Stomach (tissue), 19 donors: ENCODE measurements at places on chromosomes 2 and 18. TPM values are rescaled to one million over a fixed set of nuclear protein-coding genes. Genes with fewer than 3 reads are reported as not detected.

NFU1 gene
- polyA plus RNA-seq: 51.9 TPM

FARP2 gene
- polyA plus RNA-seq: 20.0 TPM

DSG2 gene
- 16.1 TPM for polyA plus RNA-seq

GALR1 gene
- polyA plus RNA-seq: not detected

SP140L gene
- polyA plus RNA-seq: 5.7 TPM

CARF gene
- 5.2 TPM for polyA plus RNA-seq

CIB4 gene
- not detected for polyA plus RNA-seq

INPP1 gene
- polyA plus RNA-seq: 25.5 TPM

SRD5A2 gene
- polyA plus RNA-seq: not detected

CNGA3 gene
- polyA plus RNA-seq: not detected

SANBR gene
- polyA plus RNA-seq: 3.7 TPM

TMEM169 gene
- not detected for polyA plus RNA-seq

CTDP1 gene
- polyA plus RNA-seq: 10.7 TPM

VWA3B gene
- polyA plus RNA-seq: 0.03 TPM

UPP2 gene
- polyA plus RNA-seq: not detected

COLEC11 gene
- polyA plus RNA-seq: 9.9 TPM

SKOR2 gene
- not detected for polyA plus RNA-seq

DARS1 gene
- 60.9 TPM for polyA plus RNA-seq

GLI2 gene
- polyA plus RNA-seq: 0.68 TPM

EMX1 gene
- 0.62 TPM for polyA plus RNA-seq

RRM2 gene
- polyA plus RNA-seq: 14.9 TPM

ALKAL2 gene
- polyA plus RNA-seq: 12.6 TPM

IL36G gene
- not detected for polyA plus RNA-seq

ELOA2 gene
- polyA plus RNA-seq: 0.15 TPM

ERFE gene
- polyA plus RNA-seq: 0.75 TPM

UGT1A9 gene
- polyA plus RNA-seq: not detected

MOGAT1 gene
- not detected for polyA plus RNA-seq

PROC gene
- polyA plus RNA-seq: 2.1 TPM

KCNIP3 gene
- polyA plus RNA-seq: 3.1 TPM

KCNG2 gene
- polyA plus RNA-seq: not detected

PRKAG3 gene
- not detected for polyA plus RNA-seq

KCMF1 gene
- polyA plus RNA-seq: 31.2 TPM

RHBDD1 gene
- 5.9 TPM for polyA plus RNA-seq

ERICH2 gene
- 6.8 TPM for polyA plus RNA-seq

LAMA3 gene
- 9.5 TPM for polyA plus RNA-seq

ZNF804A gene
- 0.03 TPM for polyA plus RNA-seq

KLHL30 gene
- 0.06 TPM for polyA plus RNA-seq

POMC gene
- polyA plus RNA-seq: 3.5 TPM

IGFBP5 gene
- 128 TPM for polyA plus RNA-seq

GAL3ST2 gene
- polyA plus RNA-seq: not detected

LONRF2 gene
- polyA plus RNA-seq: 0.95 TPM

FHL2 gene
- 240 TPM for polyA plus RNA-seq

TSPYL6 gene
- polyA plus RNA-seq: not detected

SERPINB10 gene
- not detected for polyA plus RNA-seq

ZNF521 gene
- 2.2 TPM for polyA plus RNA-seq

DLX1 gene
- not detected for polyA plus RNA-seq

IAH1 gene
- polyA plus RNA-seq: 69.6 TPM

UGT1A5 gene
- not detected for polyA plus RNA-seq

NEU4 gene
- not detected for polyA plus RNA-seq

TUBA4B gene
- polyA plus RNA-seq: not detected

RAB12 gene
- polyA plus RNA-seq: 14.8 TPM

MC2R gene
- polyA plus RNA-seq: not detected

ABI2 gene
- 11.8 TPM for polyA plus RNA-seq

THSD7B gene
- 0.05 TPM for polyA plus RNA-seq

SP140 gene
- polyA plus RNA-seq: 1.5 TPM

FAM168B gene
- 31.0 TPM for polyA plus RNA-seq

DSG4 gene
- not detected for polyA plus RNA-seq

ZSWIM2 gene
- not detected for polyA plus RNA-seq

EML6 gene
- polyA plus RNA-seq: 1.3 TPM
